ENCODE measurements at places on chromosomes 7 and 10.

GRCh38 chr7:148914208-148914777 lies 30.2 kb upstream of the EZH2 start:
- no peak for DNase-seq

DNA sequence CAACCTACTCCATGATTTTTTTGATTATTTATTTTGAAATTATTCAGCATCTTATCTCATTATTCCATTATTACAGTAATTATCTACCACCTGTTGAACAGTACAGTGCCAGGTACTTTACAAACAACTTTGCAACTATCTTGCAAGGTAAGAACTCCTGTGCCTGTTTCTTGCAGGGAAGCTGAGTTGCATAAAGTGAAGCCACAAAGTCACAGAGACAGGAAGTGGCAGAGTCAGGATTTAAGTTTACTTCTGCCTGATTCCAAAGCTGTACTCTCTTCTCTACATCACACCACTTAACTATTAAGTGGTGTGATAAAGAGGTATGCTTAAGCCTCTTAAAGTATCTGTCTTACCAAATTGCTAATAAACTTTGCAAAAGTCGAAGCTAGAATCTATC lies 80.1 kb downstream of the LRRTM3 start:
- no peak for DNase-seq

DNA sequence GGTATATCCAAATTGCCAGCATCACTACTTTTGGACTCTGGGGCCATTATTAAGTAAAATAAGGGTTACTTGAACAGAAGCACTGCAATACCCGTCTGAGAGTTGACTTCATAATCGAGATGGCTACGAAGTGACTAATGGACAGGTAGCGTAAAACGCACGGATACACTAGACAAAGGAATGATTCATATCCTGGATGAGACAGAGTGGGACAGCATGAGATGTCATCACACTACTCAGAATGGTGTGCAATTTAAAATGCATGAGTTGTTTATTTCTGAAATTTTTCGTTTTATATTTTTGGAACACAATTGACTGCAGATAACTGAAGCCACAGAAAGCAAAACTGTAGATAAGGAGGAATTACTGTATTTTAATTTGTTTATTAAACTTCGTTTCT lies 421.5 kb upstream of the LRGUK start:
- DNase-seq, result no peak

GRCh38 chr7:31896925-31897324 lies 173.3 kb downstream of the PDE1C start:
- no peak for DNase-seq

DNA sequence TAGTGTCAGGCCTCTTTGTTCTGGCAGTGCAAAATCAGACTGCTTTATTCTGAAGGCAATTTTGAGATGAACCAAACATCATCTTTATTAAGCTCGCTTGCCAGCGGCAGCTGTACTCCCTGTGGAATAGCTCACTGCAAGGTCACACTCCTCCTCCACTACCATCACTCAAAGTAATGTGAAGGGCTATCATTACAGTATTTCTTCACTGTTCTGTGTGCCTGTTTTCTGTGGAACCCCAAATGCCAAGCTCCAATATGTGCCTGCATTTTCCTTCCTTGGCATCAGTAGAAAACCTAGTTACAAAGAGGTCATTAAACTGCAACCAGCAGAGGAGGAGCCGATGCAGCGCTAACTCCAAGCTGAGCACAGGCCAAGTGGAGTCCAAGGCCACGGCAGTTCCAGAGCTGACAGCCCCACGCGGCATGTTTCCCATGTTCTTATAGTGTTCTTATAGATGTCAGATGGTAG lies 21.4 kb downstream of the BCCIP start:
- no peak for DNase-seq

- DNase-seq, result peak; percentile 10
These were observed 121.4 kb downstream of the CDK14 start for GRCh38 chr7:90717296-90718060.

DNA sequence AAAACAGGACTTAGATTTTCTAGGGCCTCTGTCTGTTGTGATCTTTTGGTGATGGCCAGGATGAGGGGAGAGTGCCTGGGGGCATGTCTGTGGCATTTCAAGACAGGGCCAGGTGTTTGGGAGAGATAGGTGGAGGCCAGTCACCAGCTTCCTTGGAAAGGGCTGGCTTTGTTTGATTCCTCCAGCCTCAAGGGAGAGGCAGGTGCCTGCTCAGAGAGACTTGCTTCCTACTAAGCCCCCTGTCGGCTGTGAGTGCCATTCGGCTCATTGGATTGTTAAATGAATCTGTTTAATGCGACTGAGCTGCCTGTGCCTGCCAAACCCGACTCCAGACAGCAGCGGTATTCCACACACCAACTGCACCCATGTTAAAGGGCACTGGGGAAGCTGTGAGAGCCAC lies 304.1 kb upstream of the COBL start:
- DNase-seq, result no peak

DNA sequence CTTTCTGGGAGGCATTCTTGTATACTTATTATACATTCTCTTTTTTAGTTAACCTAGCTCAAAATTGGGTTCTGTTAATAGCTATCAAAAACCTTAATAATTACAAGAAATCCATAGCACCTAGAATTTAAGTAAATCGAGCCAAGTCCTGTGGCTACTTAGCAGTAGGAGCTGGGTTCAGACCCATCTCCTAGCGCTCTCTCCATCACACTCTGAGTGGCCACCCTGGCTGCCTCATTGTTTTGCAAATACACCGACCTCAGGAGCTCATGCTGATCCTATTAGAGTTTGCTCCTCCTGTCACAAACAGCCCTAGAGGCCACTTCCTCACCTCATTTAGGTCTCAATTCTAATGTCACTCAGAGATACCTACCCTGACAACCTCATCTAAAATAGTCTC lies 46.2 kb upstream of the OSBPL3 start:
- DNase-seq, result no peak

DNA sequence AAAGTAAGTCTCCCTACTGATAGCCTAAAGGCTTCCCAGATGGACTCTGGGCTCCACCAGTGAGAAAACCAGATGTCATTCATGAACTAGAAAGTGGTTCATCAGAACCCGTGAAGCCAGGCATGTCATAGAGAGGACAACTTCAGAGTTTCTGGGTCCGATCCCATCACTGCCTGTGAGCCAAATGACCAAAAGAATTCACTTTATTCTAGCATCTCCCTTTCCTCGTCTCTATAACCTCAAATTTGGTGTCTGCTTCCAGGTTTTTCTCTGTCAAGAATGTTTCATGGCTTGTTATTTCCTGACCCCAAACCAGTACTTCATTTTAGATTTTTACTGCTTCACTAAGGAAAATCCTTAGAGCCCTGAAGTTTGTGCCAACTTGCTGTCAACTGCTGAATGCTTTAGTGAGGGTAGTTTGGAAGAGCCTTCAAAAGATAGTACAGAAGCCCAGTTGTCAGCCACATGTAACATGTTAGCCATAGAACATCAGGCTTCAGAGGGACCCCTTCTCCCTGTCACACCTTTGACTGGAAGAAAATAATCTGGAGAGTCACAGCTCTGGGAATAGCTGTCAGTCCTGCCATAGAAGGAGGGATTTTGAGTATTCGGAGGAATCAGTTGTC lies 34.0 kb downstream of the ITGB8 start:
- no peak for DNase-seq

DNA sequence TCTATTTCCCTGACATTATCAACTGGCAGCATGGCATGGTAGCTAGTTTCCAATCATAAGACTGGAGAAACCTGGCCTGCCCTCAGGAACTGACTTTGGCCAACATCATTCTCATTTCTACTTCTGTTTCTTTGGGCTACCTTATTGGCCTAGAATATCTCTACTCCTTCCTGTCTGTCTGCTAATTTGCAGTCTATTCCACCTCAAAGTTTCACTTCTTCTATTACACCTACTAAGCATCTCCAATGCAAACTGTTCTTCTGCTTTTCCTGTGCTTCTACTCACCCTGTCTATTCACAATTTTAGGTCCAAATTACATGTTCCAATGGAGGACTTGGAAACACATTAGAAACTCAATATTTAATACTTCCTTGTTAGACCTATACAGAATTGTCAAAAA lies 65.6 kb downstream of the ZNF503 start:
- no peak for DNase-seq

DNA sequence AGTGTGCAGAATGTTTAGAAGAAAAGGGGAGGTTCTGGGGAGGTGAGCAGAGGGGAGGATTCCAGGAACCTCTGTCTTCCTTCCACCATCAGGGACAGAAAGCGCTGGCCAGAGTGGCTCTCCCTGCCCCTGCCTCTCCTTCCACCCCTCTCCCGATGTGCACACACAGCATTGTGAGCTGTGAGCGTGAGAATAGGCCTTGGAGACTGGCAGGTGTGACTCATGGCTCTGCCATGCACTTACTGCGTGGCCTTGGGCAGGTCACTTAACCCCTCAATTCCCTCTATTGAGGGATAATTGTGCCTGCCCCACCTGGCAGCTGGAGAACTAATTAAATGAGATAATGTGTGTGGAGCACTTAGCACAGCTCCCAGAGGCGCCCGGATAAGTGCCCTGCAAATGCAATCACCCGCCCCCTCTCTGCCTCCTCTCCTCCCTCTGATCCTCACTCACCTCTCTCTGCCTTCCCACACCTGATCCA lies 115.4 kb downstream of the ZMIZ1 start:
- peak; percentile 66 for DNase-seq

DNA sequence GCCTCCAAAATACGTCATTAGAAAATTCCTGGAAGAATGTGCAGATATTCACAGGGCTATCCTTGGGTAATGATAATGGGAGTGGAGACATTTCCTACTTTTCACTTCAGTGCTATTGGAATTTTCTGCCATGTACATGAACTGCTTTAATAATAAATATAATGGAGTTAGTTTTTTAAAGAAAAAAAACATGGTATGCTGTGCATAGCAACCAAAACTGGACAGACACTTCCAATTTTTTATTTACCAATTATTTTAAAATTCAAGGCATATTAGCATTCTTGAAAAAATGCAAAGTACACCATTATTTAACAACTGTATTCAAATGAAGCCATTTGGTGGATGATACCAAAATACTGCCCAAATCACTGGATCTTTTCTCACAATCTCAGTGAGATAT lies 3.3 kb downstream of the XRCC2 start:
- DNase-seq, result no peak

DNA sequence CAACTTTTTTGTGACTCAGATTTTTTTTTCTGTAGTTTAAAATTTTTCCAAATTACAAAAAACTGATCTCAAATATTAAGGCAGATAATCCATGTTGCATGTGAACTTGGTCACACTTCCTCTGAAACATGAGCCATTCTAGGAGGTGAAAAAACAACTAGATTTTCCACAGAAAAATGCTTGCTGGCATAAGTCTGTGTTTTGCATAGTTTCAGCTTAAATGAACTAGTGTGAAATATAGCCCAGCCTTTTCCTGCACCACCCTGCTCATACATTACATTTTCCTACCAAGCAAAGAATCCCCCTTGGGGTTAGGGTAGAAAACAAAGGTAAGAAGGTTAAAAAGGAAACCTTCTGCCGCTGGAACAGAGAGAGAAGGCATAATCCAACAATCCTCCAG lies 48.2 kb downstream of the SLC25A13 start:
- DNase-seq, result no peak

DNA sequence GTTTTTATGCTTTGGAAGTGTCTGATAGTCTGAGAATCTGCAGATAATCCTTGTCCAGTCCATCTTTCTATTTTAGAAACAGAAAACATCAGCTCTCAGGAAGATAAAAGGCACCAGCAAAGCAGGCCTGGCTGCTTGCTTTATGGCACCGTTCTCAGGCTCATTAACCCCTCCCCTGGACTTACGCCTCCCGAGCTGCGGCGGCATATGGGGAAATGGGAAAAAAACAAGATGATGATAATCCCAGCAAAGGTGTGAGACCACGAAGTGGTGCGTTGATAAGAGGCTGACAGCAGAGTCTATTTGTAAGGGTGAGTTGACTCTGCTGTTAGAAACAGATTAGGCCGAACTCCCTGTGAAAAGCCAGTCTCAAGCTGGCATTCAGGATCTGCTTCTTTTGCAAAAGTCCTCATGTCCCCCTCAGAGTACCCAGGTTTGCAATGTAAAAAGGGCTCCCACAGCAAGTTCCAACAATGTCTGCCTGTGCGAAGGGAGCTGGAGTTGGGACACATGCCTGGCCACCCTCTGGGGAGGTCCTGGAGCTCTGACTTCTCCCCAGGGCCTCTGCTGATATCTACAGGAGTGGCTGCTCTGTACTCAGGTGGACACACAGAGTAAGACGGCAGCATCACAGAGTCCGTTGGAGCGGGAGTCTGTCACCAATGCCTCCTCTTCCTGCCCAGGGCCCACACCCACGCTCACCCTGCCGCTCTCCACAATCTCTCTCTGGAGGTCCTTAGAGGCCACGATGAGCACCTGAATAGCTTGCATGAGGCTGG lies 54.3 kb downstream of the SPDYE5 start:
- DNase-seq, result no peak
